ENCODE measurements at places on chromosomes 7 and 10. TPM values are rescaled to one million over a fixed set of nuclear protein-coding genes. Genes with fewer than 3 reads are reported as not detected.

Gene C10orf62
- total RNA-seq = 1.5 TPM

- H3K36me3 ChIP-seq = no peaks in the 10 kb centered on the region
- no peak overlapping the region for H3K4me3 ChIP-seq
- no peaks in the 10 kb centered on the region for H3K4me1 ChIP-seq
- DNase-seq = no peak
- H3K27ac ChIP-seq = no peak overlapping the region
Measured at GRCh38 chr7:17781491-17782215, 158.6 kb downstream of the SNX13 start.

Gene MBL2
- not detected for total RNA-seq

Gene ADIRF
- 41.1 TPM for total RNA-seq

GRCh38 chr7:150903606-150904005, 51.3 kb downstream of the AOC1 start:
- H3K36me3 ChIP-seq = no peaks in the 10 kb centered on the region
- H3K4me1 ChIP-seq = peaks cover 36% of the 10 kb centered on the region
- peak overlapping the region; percentile 79 for H3K27ac ChIP-seq
- DNase-seq = peak; percentile 82
- no peak overlapping the region for H3K4me3 ChIP-seq
- H3K27me3 ChIP-seq = peaks cover 49% of the 10 kb centered on the region
